ENCODE measurements at places on chromosomes 12 and 14.

GRCh38 chr12:110058875-110059615 is 10.7 kb upstream of the C12orf76 start:
- DNase-seq: no peak

GRCh38 chr14:28635387-28635786 is 131.2 kb upstream of the FOXG1 start:
- peak; percentile 75 for DNase-seq

DNA sequence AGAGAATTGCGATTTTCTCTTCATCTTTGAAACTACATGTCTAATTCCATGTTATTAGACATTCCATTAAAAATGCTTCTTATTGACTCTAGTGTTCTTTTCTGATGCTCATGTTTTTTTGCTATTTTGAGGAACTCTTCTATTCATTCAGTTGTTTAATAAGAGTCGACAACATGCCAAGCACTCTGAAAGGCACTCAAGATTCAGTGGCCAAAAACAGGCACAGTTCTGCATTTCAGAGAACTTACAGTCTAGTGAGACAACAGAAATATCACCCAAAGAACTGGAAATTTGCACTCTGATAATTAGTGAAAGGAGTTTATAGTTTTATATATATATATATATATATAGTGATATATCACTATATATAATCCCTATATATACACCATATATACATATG is 111.7 kb downstream of the TSHR start:
- no peak for DNase-seq

DNA sequence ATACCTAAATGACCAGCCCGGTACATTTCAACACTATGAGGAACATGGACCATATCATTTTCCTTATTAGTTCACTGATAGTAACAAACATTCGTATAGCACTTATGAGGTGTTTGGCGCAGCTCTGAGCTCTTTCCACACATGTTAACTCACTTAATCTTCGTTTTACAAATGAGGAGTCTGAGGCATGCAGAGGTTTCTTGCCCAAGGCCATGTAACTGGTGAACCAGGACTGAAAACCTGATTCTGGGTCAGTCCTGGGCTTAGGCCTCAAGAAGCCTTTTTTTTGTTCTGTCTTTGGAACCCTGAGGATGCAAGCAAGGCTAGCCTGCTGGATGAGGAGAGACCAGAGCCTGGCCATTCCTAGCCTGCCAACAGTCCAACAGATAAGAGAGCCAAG is 55.0 kb downstream of the C14orf132 start:
- DNase-seq: no peak

- DNase-seq: no peak
Measured at GRCh38 chr12:113043240-113043639, 13.3 kb upstream of the DTX1 start.

GRCh38 chr12:65608319-65608916 is 215.9 kb upstream of the HMGA2 start:
- no peak for DNase-seq

- DNase-seq: no peak
Measured at GRCh38 chr12:119044094-119044493, 62.8 kb downstream of the SRRM4 start.

DNA sequence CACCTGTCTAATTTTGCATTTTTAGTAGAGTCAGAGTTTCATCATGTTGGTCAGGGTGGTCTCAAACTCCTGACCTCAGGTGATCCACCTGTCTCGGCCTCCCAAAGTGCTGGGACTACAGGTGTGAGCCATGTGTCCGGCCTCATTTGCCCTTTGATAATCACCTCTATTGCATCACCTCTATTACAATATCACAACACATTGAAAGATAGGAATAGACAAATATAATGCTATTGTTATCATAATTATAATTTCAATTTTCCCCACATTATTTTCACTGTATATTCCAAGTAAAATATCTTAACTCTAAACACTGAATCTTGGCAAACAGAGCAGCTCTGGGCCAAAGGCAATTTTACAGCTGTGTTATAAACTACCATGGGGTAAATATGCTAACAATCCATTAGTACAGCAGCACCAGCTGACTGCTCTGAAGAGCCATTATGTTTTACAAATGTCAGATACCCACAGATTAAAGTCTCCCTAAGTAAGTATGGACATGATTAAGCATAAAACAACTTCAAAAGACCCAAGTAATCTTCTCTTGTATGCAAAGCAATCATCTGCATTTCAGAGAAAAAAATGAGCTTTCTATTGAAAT is 173.2 kb downstream of the MED13L start:
- no peak for DNase-seq

GRCh38 chr12:27709212-27709931 is 1.3 kb upstream of the MRPS35 start:
- no peak for DNase-seq

DNA sequence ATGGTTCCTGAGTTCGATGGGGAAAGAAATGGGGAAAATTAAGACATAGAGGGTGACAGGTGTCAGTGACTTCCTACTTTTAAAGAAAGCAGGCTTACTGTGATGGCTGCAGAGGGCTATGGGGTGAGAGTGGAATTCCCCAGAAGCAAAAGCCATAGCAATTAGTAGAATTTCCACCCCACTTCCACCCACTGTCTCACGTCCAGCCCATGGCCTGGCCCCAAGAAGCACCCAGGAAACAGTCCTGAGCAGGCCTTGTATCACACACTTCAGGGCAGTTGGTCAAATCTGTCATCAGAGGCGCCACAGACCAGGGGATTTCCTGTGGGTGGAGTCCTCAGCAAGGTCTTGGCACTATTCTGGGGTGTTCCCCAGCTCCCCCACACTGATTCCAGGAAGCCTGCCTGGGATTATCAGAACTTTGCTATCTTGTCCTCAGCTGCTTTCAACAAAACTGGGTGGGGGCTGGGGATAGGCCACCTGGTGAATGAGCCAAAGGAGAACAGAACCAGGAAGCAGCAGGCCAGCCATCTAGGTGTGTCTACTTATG is 120.1 kb upstream of the CCND2 start:
- DNase-seq: no peak

- no peak for DNase-seq
Measured at GRCh38 chr12:127550271-127550670, 716.7 kb upstream of the TMEM132C start.

GRCh38 chr12:132040906-132041606 is 91.3 kb downstream of the EP400 start:
- DNase-seq: no peak

DNA sequence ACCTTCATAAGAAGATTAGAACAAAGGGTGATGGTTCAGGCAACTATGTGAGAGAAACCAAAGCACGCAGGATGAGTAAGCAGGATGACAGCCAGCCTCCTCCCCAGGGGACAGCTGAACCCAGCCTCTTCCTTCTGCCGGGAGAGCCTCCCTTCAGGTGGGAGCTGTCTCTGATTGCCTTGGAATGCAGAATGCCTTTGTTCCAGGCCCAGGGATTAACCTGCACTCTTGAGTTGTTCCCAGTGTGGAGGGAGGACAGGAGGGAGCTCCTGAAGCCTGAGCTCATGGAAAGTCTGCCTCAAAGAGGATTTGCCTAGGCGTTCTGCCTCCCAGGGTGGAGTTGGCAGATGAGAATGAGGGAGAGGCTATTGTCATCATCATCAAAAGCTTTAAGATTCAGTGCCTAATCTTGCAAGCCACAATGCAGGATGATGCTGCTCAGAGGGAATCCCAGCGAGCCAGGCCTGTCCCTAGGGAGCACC is 3.6 kb upstream of the KRT6A start:
- DNase-seq: peak; percentile 65

- DNase-seq: no peak
Measured at GRCh38 chr14:90782892-90783291, 33.3 kb downstream of the TTC7B start.

- no peak for DNase-seq
Measured at GRCh38 chr12:89370850-89371249, 18.5 kb upstream of the DUSP6 start.

- DNase-seq: no peak
Measured at GRCh38 chr12:14156606-14157005, 175.2 kb upstream of the GRIN2B start.

GRCh38 chr14:93967637-93968250 is 8.6 kb downstream of the ASB2 start:
- no peak for DNase-seq

DNA sequence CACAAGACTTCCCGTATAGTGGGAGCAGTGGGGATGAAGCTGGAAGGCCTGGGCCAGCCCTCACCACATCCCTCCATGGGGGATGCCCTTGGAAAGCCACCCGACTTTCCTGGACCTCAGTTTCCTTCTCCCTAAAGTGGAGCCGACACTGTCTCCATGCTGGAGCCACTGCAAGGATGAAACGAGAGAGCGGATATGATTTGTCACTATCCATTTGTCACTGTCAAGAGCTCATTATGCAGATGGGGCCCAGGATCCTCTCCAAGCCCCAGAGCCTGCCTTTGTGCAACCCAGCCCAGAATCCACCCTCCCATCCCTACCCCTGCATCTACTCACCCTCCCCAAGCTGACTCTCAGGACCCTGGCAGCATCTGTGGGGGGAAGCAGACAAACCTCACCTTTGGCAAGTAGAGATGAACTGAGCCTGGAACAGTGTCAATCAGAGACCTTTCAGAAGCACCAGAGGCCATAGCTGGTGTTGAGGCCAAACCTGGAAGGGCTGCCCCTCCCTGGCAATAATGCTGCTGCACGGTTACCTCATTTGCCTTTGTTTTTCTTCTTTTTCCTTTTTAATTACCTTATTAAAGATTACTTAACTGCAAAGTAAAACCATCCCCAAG is 287.7 kb upstream of the RTL1 start:
- no peak for DNase-seq

GRCh38 chr12:29591140-29592020 is 93.9 kb upstream of the OVCH1 start:
- DNase-seq: peak; percentile 70

DNA sequence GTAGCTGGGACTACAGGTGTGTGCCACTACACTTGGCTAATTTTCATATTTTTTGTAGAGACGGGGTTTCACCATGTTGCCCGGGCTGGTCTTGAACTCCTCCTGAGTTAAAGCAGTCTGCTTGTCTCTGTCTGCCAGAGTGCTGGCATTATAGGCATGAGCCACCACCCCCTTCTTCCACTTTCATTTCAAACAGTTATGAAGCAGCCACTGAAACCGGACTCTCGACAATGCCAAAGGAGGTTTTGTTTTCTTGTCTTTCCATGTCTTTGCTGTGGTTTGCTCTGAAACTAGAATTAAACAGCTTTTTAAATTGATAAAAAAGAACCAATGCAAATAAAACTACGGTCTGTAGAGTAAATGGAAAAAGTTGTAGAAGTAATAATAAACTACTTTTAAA is 30.4 kb downstream of the RAP1B start:
- DNase-seq: no peak

DNA sequence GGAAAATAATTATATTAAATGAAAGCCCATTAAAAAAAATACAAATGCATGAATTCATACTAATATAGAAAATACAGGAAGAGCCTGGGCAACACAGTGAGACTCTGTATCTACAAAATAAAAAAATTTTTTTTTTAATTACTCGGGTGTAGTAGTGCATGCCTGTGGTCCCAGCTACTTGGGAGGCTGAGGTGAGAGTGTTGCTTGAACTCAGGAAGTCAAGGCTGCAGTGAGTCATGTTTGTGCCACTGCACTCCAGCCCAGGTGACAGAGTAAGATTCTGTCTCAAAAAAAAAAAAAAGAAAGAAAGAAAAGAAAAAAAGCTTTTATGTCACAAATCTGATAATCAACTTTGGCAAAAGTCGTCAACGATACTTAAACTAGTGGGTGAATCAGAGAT is 80.6 kb upstream of the PLEKHA5 start:
- no peak for DNase-seq

DNA sequence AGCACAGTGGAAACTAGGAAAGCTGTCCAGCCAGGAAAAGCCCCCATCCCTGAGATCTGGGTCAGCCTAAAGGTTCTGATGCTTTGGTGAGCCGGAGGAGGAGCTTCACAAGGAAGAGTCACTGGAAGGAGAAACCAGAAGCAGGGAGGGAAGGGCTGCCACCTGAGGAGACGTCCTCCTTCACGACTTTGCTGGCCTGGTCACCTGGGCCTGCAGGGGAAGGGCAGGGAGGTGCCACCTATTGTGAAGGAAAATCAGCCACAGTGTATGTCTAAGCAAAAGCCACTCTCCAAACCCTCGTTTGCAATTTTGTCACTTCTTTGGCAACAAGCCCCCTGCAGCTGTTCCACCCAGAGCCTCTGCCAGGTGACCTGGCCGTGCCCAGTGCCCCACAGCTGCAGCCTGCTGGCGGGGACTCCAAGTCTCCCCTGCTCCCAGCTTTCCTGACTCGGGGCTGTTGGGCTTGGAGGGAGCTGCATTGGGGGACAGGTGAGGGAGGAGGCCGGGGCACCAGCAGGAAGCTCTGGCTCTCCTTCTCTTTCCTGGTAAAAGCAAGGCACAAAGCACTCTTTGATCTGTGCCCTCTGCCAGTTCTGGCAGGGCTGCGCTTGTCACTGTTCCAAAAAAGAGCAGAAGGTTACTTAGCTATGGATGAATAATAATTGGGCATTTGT is 120.9 kb upstream of the BCL2L14 start:
- peak; percentile 88 for DNase-seq

- DNase-seq: peak; percentile 63
Measured at GRCh38 chr14:94598816-94599655, 13.2 kb upstream of the SERPINA3 start.

DNA sequence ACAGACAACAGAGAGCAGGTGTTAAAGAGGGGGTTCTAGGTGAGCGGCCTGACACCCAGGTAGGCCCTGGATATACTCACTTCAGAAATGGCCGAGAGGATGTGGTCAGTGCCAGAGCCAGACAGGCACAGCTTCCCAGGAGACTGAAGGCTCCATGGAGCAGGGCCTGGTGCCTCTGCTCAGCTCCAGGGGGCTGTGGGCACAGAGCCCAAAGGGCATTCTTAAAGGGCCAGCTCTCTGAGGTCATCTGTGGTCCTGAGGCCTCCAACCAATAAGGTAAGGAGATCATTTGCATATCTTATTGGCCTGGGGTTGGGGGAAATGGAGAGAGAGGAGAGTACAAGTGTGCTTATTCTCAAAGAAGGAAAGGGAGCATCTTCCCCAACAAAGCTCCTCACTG is 9.7 kb upstream of the PCK2 start:
- no peak for DNase-seq

DNA sequence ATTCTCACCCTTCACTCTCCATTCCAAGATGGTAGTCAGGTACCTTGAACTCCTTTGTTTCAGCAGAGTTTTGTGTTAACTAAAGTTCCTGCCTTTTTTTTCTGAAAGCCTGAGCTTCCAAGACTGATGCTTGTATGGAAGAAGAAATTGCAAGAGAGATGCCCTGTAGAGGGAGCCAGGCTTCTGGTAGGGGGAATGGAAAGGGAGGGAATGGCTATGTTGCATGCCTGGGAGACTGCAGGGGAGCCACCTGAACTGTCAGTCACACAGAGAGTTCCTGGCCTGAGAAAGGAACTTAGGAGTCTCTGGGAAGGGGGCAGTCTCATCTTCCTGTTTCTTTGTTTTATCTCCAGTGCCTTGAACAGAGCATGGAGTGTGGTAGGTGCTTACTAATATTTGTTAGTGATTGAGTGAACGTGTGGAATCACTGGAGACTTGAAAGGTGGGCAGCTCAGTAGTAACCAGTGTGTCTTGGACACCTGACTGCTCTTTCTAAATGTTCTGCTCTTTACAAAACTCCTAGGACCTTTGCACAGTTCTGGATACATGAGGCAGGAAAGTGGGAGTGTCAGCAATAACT is 132.2 kb downstream of the ANO4 start:
- no peak for DNase-seq
